ENCODE measurements at places on chromosomes 13 and 19. TPM values are rescaled to one million over a fixed set of nuclear protein-coding genes. Genes with fewer than 3 reads are reported as not detected.

- peak; percentile 86 for DNase-seq
- no peak overlapping the region for H3K4me3 ChIP-seq
- peak overlapping the region; percentile 96 for H3K27ac ChIP-seq
- no peaks in the 10 kb centered on the region for H3K36me3 ChIP-seq
Observed at GRCh38 chr19:47511128-47511517, 3.7 kb downstream of the NAPA start.

- H3K36me3 ChIP-seq, result no peaks in the 10 kb centered on the region
- H3K27ac ChIP-seq, result no peak overlapping the region
- no peaks in the 10 kb centered on the region for H3K27me3 ChIP-seq
- no peak for DNase-seq
Observed at GRCh38 chr19:31907661-31908060, 437.7 kb upstream of the ZNF507 start.

DNA sequence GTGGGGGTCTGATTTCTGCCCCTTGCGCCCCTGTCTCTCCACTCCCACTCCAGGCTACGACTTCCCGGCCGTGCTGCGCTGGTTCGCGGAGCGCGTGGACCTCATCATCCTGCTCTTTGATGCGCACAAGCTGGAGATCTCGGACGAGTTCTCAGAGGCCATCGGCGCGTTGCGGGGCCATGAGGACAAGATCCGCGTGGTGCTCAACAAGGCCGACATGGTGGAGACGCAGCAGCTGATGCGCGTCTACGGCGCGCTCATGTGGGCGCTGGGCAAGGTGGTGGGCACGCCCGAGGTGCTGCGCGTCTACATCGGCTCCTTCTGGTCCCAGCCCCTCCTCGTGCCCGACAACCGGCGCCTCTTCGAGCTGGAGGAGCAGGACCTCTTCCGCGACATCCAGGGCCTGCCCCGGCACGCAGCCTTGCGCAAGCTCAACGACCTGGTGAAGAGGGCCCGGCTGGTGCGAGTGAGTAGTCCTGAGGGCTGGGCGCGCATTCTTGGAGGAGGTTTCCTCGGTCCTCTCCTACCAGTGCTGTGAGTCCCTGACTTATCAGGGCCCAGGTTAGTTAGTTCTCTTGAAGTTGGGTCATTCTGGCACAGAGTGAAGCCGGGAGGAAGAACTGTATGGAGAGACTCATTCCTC lies 12.7 kb downstream of the EHD2 start:
- H3K4me3 ChIP-seq, result no peak overlapping the region
- no peaks in the 10 kb centered on the region for H3K36me3 ChIP-seq
- H3K27ac ChIP-seq, result peak overlapping the region; percentile 63
- peaks cover 24% of the 10 kb centered on the region for H3K4me1 ChIP-seq
- H3K27me3 ChIP-seq, result no peaks in the 10 kb centered on the region

GRCh38 chr19:28185646-28186045 lies 1027.3 kb downstream of the UQCRFS1 start:
- peak overlapping the region; percentile 11 for H3K27ac ChIP-seq
- no peak overlapping the region for H3K4me3 ChIP-seq
- H3K4me1 ChIP-seq, result no peaks in the 10 kb centered on the region
- DNase-seq, result peak; percentile 16
- H3K36me3 ChIP-seq, result no peaks in the 10 kb centered on the region
- H3K27me3 ChIP-seq, result no peaks in the 10 kb centered on the region

DNA sequence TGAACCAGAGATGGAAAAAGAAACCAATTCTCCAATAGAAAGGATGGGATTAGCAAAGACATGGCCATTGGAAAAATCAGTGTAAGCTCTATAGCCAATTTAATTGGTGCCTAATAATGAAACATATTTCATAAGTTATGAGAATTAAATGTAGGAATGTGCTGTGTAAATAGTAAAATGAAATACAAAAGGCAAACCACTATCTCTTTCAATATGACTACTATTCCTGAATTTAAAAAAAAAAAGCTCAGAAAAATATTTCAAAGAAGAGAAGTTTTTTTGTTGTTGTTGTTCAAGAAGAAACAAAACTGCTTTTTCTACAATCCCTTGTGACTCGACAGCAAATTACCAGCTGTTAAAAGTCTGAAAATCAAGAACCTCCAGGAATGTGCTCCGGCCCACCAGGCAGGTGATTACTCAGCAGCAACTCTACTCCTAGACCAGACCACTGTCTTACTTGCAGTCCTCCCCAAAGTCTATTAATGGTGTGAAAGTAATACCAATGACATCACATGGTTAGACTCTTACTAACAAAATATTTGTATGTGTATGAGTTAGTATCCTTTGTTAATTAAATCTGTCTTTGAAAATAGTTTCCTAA lies 362.4 kb downstream of the KCTD12 start:
- no peak for DNase-seq
- no peaks in the 10 kb centered on the region for H3K27me3 ChIP-seq
- H3K27ac ChIP-seq, result peak overlapping the region; percentile 38
- no peaks in the 10 kb centered on the region for H3K36me3 ChIP-seq

GRCh38 chr19:18802354-18802753 lies 11.2 kb upstream of the COMP start:
- no peaks in the 10 kb centered on the region for H3K36me3 ChIP-seq
- H3K4me1 ChIP-seq, result no peaks in the 10 kb centered on the region
- DNase-seq, result no peak
- no peaks in the 10 kb centered on the region for H3K27me3 ChIP-seq
- H3K27ac ChIP-seq, result no peak overlapping the region

GRCh38 chr13:110774051-110774450 lies 60.6 kb downstream of the ING1 start:
- H3K36me3 ChIP-seq, result no peaks in the 10 kb centered on the region
- H3K4me3 ChIP-seq, result no peak overlapping the region
- H3K4me1 ChIP-seq, result no peaks in the 10 kb centered on the region
- H3K27me3 ChIP-seq, result no peaks in the 10 kb centered on the region
- DNase-seq, result no peak
- no peak overlapping the region for H3K27ac ChIP-seq

IGSF23 gene
- total RNA-seq, result not detected
